Neural progenitor cell (in vitro differentiated cells): ENCODE measurements at places on chromosomes 2 and 18. TPM values are rescaled to one million over a fixed set of nuclear protein-coding genes. Genes with fewer than 3 reads are reported as not detected.

Gene CRACDL
- 0.07 and 0.28 TPM in 2 replicates for total RNA-seq

Gene FAP
- total RNA-seq: not detected in 2 replicates

Gene UGT1A9
- not detected in 2 replicates for total RNA-seq

Gene PARD6G
- 21.8 and 25.2 TPM in 2 replicates for total RNA-seq

Gene ING5
- 38.2 and 49.0 TPM in 2 replicates for total RNA-seq

Gene CRYGC
- not detected in 2 replicates for total RNA-seq

Gene RGPD8
- total RNA-seq: 6.8 and 11.1 TPM in 2 replicates

Gene CEP192
- 40.3 and 58.7 TPM in 2 replicates for total RNA-seq
